ENCODE measurements at places on chromosomes 16 and 17. TPM values are rescaled to one million over a fixed set of nuclear protein-coding genes. Genes with fewer than 3 reads are reported as not detected.

The SYNGR3 gene
- 20.1 TPM for total RNA-seq

DNA sequence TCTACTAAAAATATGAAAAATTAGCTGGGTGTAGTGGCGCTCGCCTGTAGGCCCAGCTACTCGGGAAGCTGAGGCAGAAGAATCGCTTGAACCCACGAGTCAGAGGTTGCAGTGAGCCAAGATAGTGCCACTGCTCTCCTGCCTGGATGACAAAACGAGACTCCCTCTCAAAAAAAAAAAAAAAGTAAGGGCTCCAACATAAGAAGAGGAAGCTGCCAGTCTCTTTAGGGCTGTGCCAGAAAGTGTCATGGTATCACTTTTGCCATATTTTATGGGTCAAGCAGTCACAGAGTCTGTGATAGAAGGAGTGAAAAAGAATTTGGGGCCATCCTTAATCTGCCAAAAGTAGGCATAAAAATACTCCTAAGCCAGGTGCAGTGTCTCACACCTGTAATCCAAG, 1.4 kb upstream of the PIPOX start:
- H3K27ac ChIP-seq, result no peak overlapping the region
- no peak for DNase-seq
- no peak overlapping the region for H3K4me3 ChIP-seq
- H3K4me1 ChIP-seq, result peaks cover 81% of the 10 kb centered on the region
- no peaks in the 10 kb centered on the region for H3K27me3 ChIP-seq

- DNase-seq, result peak; percentile 54
- H3K36me3 ChIP-seq, result peaks cover 10% of the 10 kb centered on the region
- H3K4me1 ChIP-seq, result peaks cover 8% of the 10 kb centered on the region
- peak overlapping the region; percentile 61 for H3K27ac ChIP-seq
- no peaks in the 10 kb centered on the region for H3K27me3 ChIP-seq
These were observed 161.3 kb downstream of the AATF start for GRCh38 chr17:37109731-37110710.

The TMEM220 gene
- 2.6 TPM for total RNA-seq

DNA sequence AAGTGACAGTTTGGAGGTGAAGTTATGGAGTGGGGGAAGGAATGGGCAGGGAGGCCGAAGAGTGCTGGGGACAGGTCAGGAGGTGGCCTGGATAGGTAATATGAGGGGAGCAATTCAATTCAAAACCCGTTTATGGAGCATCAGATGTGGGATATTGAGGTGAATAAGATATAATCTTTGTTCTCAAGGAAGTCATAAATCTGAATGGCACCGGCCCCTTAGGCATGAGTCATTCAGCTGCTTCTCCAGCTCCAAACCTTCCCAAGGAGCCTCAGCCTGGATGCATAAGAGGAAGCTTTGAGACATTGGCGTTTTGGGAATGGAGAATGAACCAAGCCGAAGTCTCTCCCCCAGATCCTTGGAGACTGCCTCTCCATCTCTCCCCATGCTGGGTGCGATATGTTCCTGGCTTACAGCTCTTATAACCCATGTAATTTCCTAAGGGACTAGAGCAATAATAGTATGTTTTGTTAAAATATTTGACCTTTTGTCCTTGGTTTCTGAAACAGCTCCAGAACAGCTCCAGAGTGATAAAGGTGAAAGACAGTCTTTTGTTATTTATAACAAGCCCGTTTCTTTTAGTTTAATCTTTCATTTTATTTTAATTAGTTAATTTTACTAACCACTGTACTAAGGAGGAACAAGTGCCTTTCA, 1.7 kb downstream of the TUBG2 start:
- peaks cover 32% of the 10 kb centered on the region for H3K36me3 ChIP-seq
- H3K4me1 ChIP-seq, result peaks cover 14% of the 10 kb centered on the region
- no peak overlapping the region for H3K4me3 ChIP-seq
- H3K27ac ChIP-seq, result no peak overlapping the region
- no peaks in the 10 kb centered on the region for H3K27me3 ChIP-seq
- no peak for DNase-seq
